ENCODE measurements at places on chromosomes 3 and 15.

DNA sequence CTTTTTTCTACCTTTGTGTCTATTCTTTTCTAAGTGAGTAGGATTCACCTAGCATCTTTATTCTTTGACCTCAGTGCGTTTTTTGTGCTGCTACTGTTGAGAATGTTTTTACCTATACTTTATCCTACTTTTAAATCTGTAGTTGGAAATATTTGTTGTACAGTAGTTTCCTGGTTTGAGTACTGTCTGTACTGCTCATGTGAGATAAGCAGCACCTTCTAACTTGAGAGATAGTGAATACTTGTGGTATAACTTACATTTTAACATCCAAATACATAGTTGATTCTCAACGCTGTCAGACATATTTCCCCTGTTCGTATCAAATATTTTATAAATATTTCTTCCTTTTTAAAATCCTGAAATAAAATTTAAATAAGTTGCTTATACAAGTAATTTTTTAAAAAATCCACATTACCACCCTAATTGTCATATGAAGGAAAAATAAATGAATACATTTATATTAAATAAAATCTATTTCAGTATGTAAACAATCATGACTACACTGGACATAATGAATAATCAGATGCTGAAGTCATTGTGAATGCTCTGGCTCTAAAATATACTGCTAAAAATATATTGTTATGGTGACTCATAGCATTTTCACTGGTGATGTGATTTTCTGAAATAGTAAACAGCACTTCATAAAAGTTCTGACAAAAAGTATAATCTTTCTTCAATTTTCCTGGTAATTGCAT, 17.4 kb downstream of the ATP11B start:
- no peak for DNase-seq

- no peak for DNase-seq
Observed at GRCh38 chr3:157408499-157409149, 28.0 kb upstream of the PTX3 start.

GRCh38 chr15:76553564-76553963, 217.0 kb downstream of the ISL2 start:
- no peak for DNase-seq

DNA sequence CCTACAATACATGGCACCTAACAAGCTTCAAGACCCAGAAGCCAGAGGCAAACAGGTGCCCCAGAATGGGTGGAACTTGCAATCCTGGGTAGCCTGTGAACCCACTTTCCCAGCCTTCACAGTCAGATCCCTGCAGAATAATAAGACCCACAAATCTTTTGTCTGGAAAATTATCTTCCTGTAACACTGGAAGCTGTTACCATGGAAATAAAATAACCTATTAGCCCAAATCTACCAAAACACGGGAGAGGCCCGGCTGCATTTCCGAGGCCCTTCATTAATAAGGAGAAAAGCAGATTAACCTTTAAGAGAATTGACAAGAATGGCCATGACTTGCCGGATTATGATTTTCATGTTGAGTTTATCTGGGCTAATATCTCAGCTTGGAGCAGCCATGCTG, 256.1 kb upstream of the PROK2 start:
- DNase-seq, result no peak

- peak; percentile 99 for DNase-seq
Observed at GRCh38 chr3:153161714-153162512, at the start of gene RAP2B. TSS of gene RAP2B (plus strand) at chr3:153162226. CDS start at chr3:153162694, 468 bp downstream.

DNA sequence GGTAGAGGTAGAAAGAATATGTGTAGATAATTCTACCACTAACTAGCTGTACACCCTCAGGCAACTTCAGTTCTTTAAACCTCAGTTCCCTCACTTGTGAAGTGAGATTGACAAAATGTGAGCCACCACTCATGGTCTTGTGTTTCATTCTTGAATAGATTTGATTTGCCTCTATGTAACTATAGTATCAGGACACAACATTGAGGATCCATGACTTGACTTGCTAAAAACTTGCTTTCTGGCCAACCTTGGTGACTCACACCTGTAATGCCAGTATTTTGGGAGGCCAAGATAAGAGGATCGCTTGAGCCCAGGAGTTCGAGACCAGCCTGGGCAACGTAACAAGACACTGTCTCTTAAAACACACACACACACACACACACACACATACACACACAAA, 115.8 kb upstream of the FLNB start:
- DNase-seq, result no peak

DNA sequence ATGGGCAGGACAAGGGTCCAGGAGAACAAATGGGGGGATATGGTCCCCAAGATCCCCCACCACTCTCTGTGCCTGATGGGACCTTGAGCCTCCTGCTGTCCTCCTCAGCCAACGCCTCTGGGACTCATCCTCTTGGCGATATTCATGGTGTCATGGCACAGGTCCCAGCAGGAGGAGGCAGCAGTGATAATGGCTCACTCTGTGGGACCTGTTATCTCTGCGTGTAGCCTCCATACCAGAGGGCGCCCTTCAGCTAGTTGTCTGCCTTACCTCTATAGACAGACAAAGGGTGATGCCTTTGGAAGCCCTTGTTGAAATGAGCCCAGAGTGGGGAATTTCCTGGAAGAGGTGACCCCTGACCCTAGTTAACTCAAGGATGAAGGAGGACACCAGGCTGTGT, 7.4 kb downstream of the ZBTB47 start:
- no peak for DNase-seq

GRCh38 chr3:25396251-25396650, 31.8 kb upstream of the RARB start:
- no peak for DNase-seq

- no peak for DNase-seq
Observed at GRCh38 chr3:108804966-108805365, 17.6 kb upstream of the TRAT1 start.

All from stimulated activated CD4-positive, alpha-beta T cell treated with anti-CD3 and anti-CD28 coated beads, Interleukin-12 subunit alpha, Interleukin-12 subunit beta, amount 100 ng/mL, for 4 hours (primary cell).